ENCODE measurements at places on chromosomes 5 and 9. TPM values are rescaled to one million over a fixed set of nuclear protein-coding genes. Genes with fewer than 3 reads are reported as not detected.

- H3K4me3 ChIP-seq = no peak overlapping the region
- H3K27me3 ChIP-seq = no peaks in the 10 kb centered on the region
- H3K4me1 ChIP-seq = no peaks in the 10 kb centered on the region
- DNase-seq = no peak
These were observed 66.6 kb upstream of the SPATA31D4 start for GRCh38 chr9:81861644-81862043.

- no peak for DNase-seq
- no peaks in the 10 kb centered on the region for H3K36me3 ChIP-seq
- no peak overlapping the region for H3K4me3 ChIP-seq
- H3K27ac ChIP-seq = no peak overlapping the region
- no peaks in the 10 kb centered on the region for H3K27me3 ChIP-seq
These were observed 131.1 kb upstream of the PHYKPL start for GRCh38 chr5:178363501-178364325.

DNA sequence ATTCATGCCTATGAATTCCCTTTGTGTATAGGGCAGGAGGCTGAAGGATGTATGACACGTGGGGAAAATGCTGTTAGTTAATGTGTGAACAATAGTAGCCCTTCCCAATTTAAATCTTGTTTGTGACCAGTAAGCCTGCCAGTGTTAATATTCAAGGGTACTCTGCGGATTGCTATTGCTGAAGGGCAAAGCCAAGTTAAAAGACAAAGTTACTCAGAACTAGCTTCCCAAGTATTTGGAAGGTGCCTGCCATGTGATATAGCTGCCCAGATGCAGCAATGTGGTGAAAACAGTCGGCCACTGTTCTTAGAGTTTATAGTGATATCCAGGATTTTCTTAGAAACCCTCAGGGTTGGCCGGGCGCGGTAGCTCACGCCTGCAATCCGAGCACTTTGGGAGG, 34.6 kb downstream of the MARVELD2 start:
- no peak overlapping the region for H3K4me3 ChIP-seq
- peak overlapping the region; percentile 98 for H3K27ac ChIP-seq
- H3K4me1 ChIP-seq = no peaks in the 10 kb centered on the region
- no peaks in the 10 kb centered on the region for H3K36me3 ChIP-seq
- H3K27me3 ChIP-seq = no peaks in the 10 kb centered on the region
- DNase-seq = no peak

GRCh38 chr9:127066060-127066850, 56.2 kb downstream of the ANGPTL2 start:
- no peaks in the 10 kb centered on the region for H3K27me3 ChIP-seq
- no peak for DNase-seq
- no peak overlapping the region for H3K27ac ChIP-seq
- no peaks in the 10 kb centered on the region for H3K36me3 ChIP-seq
- no peak overlapping the region for H3K4me3 ChIP-seq
- H3K4me1 ChIP-seq = no peaks in the 10 kb centered on the region

GRCh38 chr5:107935645-107936044, 264.9 kb upstream of the EFNA5 start:
- no peak overlapping the region for H3K27ac ChIP-seq
- no peak for DNase-seq
- H3K36me3 ChIP-seq = no peaks in the 10 kb centered on the region
- H3K27me3 ChIP-seq = no peaks in the 10 kb centered on the region
- no peak overlapping the region for H3K4me3 ChIP-seq
- H3K4me1 ChIP-seq = no peaks in the 10 kb centered on the region

GRCh38 chr9:78130004-78130403, 98.4 kb upstream of the GNAQ start:
- no peaks in the 10 kb centered on the region for H3K4me1 ChIP-seq
- H3K27me3 ChIP-seq = no peaks in the 10 kb centered on the region
- H3K27ac ChIP-seq = no peak overlapping the region
- DNase-seq = no peak
- no peaks in the 10 kb centered on the region for H3K36me3 ChIP-seq
- no peak overlapping the region for H3K4me3 ChIP-seq

- no peaks in the 10 kb centered on the region for H3K36me3 ChIP-seq
- H3K4me3 ChIP-seq = no peak overlapping the region
- H3K4me1 ChIP-seq = no peaks in the 10 kb centered on the region
- no peak for DNase-seq
These were observed 21.8 kb downstream of the IRX4 start for GRCh38 chr5:1860949-1861348.

- H3K4me3 ChIP-seq = no peak overlapping the region
- H3K27me3 ChIP-seq = no peaks in the 10 kb centered on the region
- H3K27ac ChIP-seq = no peak overlapping the region
- no peaks in the 10 kb centered on the region for H3K36me3 ChIP-seq
These were observed 101.4 kb upstream of the SMARCA2 start for GRCh38 chr9:1913631-1914330.

GRCh38 chr9:105479846-105480245, 32.0 kb downstream of the FSD1L start:
- H3K27ac ChIP-seq = no peak overlapping the region
- no peaks in the 10 kb centered on the region for H3K36me3 ChIP-seq
- H3K27me3 ChIP-seq = no peaks in the 10 kb centered on the region
- DNase-seq = no peak
- H3K4me3 ChIP-seq = no peak overlapping the region

TMEM215 gene
- total RNA-seq = not detected
